ENCODE measurements at places on chromosomes 13 and 19. TPM values are rescaled to one million over a fixed set of nuclear protein-coding genes. Genes with fewer than 3 reads are reported as not detected.

Gene FKRP
- 25.7 TPM for total RNA-seq

Gene CGB2
- not detected for total RNA-seq

Gene ZDHHC20
- 97.3 TPM for total RNA-seq

Gene TMEM86B
- 1.7 TPM for total RNA-seq

Gene SIAH3
- total RNA-seq, result under 0.01 TPM

Measured in uterine smooth muscle cell (primary cell).